ENCODE measurements at places on chromosomes 2 and 18. TPM values are rescaled to one million over a fixed set of nuclear protein-coding genes. Genes with fewer than 3 reads are reported as not detected.

Gene GATA6
- not detected for total RNA-seq

Gene CPLX4
- not detected for total RNA-seq

Gene CD8A
- 0.72 TPM for total RNA-seq

Gene REG3A
- total RNA-seq = not detected

Gene TMEM247
- not detected for total RNA-seq

Gene WIPF1
- total RNA-seq = 378 TPM

Gene EMX1
- total RNA-seq = not detected

- no peak overlapping the region for H3K4me3 ChIP-seq
- peaks cover 15% of the 10 kb centered on the region for H3K4me1 ChIP-seq
- DNase-seq = no peak
- no peaks in the 10 kb centered on the region for H3K27me3 ChIP-seq
Measured at GRCh38 chr2:159086342-159086741, 117.9 kb downstream of the TANC1 start.

DNA sequence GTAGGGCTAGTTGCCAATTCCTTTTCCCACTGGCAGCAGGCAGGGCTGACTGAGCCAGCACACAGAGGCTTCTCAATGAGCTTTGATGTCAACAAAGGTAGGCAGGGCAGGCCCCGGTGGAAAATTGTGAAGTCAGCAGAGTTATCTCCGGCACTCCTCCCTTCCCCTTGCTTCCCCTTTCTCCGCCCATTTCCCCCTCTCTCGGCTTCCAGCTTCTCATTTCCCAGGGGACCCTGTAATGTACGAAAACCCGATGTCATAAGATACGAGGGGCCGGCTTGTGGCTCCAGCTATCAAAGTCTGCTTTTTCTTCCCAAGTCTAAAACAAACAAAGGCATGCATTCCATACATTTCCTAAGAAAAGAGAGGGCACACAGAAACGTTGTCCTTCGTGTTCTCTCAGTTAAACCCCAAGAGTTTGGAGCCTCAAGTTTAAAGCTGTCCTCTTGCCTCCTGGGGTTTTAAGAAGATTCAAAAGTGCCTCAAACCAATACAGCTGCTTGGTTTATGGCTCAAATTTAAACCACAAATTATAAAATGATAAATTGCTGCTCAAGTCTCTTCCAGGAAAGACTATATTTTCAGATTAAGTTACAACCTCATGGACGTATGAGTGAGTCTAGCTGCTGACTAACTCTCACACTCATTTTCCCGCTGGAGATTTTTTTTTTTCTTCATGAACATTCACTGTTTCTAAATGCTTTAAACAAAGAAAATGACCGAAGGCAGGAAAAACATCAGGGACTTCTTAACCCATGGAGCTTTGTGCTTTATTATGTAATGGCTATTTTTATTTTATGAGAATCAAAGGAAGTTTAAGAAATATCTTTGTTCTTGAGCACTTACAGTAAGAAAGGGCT, 27.2 kb upstream of the EML4 start:
- no peaks in the 10 kb centered on the region for H3K27me3 ChIP-seq
- peaks cover 6% of the 10 kb centered on the region for H3K36me3 ChIP-seq
- H3K4me1 ChIP-seq = peaks cover 47% of the 10 kb centered on the region
- no peak for DNase-seq
- peak overlapping the region; percentile 23 for H3K27ac ChIP-seq

DNA sequence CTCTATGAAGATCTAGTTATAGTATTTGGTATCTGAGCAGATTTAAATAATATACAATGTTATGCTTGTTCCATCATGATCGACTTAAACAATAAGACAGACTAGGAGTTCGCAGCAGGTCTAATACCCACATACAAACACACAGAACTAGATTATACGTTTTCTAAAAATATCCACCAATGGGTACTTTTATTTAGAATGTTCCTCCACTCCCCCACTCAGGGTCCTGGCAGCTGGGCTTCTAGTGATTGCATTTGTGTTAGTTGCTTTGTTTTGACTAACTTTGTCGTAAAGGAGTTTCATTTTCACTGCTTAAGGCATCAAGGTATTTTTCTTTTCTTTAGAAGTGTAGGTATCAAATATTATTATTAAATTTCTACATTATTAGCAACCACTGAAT, 91.4 kb downstream of the RPRM start:
- H3K27me3 ChIP-seq = no peaks in the 10 kb centered on the region
- no peaks in the 10 kb centered on the region for H3K4me1 ChIP-seq
- H3K36me3 ChIP-seq = no peaks in the 10 kb centered on the region
- H3K27ac ChIP-seq = no peak overlapping the region
- DNase-seq = no peak

DNA sequence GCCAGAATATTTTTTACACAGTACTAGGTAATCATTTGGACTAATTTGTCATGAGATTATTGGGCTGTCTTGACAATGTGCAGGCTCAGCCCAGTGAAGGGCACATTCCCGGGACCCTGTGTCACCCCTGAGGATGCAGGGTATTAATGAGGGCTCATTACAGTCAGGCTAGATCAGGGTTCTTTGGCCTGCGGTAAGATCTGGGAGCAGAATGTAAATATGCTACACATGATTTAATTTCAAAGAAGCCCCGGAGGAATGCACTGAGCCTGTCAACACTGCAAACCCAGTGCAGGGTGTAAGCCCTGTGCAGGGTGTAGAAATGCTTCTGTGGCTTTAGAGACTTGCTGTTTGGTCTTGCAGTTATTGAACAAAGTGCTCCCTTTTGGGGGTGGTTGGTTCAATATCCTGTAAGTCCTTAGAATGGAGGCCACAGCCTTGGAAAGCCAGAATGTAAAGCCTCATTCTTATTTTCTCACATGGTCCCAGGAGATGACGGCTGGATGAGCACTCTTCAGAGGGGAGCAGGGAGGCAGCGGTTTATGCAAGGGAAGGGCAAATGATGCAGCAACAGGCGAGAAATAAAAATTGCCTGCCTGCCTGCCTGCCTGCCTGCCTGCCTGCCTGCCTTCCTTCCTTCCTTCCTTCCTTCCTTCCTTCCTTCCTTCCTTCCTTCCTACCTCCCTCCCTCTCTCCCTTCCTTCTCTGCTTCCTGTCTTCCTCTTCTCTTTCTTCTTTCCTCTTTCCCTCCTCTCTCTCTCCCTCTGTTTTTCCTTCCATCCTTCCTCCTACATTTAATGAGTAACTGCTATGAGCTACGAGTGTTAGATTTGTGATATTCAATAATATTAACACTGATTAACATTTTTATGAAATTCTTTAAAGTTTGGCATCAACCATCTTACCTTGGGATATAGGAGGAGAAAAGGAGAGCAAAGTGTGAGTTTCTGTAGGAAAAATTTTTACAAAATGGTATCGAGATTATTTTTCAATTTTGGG, 148.8 kb downstream of the VAPA start:
- no peaks in the 10 kb centered on the region for H3K4me1 ChIP-seq
- no peak overlapping the region for H3K27ac ChIP-seq
- no peaks in the 10 kb centered on the region for H3K36me3 ChIP-seq
- H3K27me3 ChIP-seq = peaks cover 3% of the 10 kb centered on the region
- no peak overlapping the region for H3K4me3 ChIP-seq

DNA sequence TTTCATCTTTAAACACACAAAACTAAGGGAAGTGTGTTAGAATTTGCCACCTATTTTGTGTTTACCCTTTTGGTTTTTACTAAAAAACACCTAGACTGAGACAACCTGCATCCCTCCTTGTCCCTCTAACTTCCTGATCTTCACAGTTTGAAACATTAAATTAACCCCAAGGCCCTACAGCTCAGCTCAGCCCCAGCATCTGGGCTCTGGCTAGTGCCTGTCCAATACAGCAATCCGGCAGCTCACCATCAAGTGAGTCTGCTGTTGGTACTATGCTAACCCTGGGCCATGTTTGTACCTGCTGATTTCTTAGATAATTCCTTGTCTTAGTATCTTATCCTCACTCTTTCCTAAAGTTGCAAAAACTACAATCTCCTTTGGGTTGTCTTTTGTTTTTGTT, 162.4 kb downstream of the DSEL start:
- DNase-seq = no peak
- no peaks in the 10 kb centered on the region for H3K4me1 ChIP-seq
- H3K4me3 ChIP-seq = no peak overlapping the region
- H3K27ac ChIP-seq = no peak overlapping the region

- no peak overlapping the region for H3K4me3 ChIP-seq
- H3K36me3 ChIP-seq = no peaks in the 10 kb centered on the region
- peaks cover 12% of the 10 kb centered on the region for H3K4me1 ChIP-seq
- H3K27me3 ChIP-seq = peaks cover 18% of the 10 kb centered on the region
Measured at GRCh38 chr18:58190842-58191530, 147.0 kb downstream of the NEDD4L start.
